ENCODE measurements at places on chromosomes 3 and 15.

GRCh38 chr3:152360966-152361365 is 92.2 kb downstream of the MBNL1 start:
- DNase-seq: no peak

DNA sequence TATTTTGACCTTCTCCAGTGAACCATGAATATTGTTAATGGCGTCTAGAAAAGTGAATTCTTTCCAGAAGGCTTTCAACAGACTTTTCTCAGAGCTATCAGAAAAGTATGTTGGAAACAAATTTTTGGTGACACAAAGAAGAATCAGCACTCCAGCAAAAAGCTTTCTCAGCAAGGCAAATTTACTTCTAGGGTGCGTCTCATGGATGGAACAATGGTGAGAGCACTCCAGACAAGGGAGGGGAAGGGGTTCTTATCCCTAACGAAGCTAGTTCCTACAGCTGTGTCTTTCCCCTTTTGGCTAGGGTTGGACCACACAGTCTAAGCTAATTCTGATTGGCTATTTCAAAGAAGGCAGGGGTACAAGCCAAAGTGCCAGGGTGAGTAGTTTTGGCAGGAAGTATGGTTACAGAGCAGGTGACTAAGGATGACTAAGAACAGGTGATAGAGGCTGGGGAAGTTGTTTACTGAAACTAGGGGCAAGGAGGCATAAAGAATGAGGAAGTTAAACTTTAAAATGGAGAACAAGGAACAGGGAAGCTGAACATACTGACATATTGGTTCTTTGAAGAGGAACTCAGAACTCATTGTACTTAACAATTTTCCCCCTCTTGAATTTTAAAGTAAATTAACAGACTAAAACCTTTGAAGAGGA is 959.8 kb downstream of the NAALADL2 start:
- no peak for DNase-seq

- no peak for DNase-seq
These were observed 50.3 kb upstream of the SNRK start for GRCh38 chr3:43236008-43236407.

GRCh38 chr3:96354742-96355141 is 459.7 kb upstream of the EPHA6 start:
- DNase-seq: no peak

DNA sequence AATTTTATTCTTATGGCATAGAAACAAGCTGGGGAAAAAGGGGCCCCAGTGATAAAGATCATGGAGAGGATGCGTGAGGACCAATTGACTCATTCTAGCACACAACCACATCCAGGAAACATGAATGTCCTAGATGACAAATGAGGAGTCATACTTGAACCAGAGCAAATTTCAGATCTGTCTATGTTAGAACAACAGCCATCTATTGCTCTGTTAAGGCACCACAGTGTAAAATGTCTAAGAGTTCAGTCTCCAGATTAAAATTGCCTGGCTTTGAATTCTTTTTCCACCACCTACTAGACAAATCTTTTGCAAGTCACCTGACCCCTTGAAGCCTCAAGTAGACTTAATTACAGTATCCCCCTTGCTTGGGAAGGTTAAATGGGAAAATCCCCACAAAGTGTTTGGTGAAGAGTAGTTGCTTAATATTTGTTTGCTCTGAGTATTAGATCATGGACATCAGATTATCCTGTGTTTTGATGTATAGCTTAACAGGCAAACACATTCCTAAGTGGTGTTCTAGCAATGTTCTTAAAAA is 258.7 kb upstream of the TGFBR2 start:
- no peak for DNase-seq

GRCh38 chr15:73212424-73212823 is 156.3 kb downstream of the HCN4 start:
- DNase-seq: no peak

DNA sequence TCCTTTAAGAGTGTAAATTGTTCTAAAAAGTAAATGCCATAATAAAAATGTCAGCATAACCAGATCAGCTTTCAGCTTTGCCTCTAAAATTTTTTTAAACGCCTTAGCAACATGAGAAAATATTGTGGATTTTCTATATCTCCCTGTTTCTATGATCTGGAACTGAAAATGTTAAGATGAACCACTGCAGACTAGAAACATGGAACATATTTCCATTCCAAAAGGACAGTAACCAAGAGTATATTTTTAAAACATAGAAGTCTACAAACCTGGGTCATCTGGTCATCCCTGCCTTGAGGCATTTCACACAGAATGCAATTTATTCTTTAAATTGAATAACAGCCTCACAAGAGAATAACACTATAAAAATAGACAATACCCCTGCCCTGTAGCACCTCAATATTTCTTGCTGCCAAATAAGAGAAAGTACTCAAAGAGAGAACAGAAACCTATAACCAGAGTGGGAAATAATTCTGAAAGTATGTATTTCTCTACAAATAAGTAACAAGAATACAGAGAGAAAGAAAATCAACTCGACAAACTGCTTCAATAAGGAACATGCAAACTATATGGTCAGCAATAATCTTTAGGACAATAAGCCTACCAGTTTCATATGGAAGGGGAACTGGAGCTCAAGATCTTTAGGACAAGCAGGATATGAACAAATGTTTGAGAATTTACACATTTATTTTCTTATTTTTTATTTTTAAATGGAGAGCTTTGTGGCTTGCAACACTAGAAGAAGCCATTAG is 949.0 kb downstream of the EPHA3 start:
- DNase-seq: no peak

- DNase-seq: no peak
These were observed 15.8 kb upstream of the ALDH1A3 start for GRCh38 chr15:100863796-100864267.

DNA sequence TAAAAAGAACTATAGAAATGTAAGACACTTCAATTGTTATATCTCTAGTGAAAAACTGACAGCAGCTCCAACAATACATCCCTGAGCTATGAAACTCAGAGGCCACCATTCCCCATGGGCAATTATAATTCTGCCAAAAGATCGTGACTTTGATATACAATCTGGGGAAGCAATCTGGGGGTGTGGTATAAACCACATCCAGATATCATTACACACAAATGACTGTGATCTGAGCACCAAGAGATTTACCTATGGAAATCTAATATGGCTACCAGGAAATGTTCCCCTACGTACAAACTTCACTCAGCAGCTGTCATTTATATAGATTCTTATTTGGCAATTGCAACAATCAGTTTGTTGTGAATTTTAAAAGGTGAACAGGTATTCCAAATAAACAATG is 110.3 kb downstream of the FRMD5 start:
- DNase-seq: no peak

DNA sequence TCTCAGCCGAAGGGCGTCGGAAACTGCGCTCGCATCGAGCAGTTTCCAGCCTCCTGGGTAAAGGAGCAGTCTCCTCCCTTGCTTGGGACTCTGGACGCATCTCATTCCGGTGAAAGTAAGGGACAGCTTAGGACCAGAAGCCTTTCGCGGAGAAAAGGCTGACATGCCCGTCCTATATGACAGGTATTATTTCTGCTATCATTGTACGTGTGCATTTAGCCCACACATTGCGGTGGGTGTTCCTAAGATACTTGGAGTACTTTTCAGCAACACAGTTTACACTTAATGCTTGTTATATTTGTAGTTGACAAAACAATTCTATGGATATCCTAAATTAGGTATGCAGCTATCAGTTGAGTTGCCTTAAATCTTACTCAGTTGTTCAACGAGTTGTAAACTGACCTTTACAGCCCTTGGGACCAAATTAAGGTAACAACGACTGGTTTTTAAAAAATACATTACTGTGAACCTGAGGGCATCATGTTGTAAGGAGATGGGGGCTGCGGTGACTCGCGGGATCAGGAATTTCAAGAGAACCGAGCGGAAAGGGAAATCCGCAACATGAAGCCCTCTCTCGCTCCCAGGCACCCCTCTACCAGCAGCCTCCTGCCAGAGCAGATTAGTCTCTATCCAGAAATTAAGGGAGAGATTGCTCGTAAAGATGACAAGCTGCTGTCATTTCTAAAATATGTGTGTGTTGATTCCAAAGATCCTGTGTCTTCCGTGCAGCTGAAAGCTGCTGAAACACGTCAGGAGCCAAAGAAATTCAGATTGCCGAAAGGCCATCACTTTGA is 632 bp upstream of the COPS2 start:
- no peak for DNase-seq

DNA sequence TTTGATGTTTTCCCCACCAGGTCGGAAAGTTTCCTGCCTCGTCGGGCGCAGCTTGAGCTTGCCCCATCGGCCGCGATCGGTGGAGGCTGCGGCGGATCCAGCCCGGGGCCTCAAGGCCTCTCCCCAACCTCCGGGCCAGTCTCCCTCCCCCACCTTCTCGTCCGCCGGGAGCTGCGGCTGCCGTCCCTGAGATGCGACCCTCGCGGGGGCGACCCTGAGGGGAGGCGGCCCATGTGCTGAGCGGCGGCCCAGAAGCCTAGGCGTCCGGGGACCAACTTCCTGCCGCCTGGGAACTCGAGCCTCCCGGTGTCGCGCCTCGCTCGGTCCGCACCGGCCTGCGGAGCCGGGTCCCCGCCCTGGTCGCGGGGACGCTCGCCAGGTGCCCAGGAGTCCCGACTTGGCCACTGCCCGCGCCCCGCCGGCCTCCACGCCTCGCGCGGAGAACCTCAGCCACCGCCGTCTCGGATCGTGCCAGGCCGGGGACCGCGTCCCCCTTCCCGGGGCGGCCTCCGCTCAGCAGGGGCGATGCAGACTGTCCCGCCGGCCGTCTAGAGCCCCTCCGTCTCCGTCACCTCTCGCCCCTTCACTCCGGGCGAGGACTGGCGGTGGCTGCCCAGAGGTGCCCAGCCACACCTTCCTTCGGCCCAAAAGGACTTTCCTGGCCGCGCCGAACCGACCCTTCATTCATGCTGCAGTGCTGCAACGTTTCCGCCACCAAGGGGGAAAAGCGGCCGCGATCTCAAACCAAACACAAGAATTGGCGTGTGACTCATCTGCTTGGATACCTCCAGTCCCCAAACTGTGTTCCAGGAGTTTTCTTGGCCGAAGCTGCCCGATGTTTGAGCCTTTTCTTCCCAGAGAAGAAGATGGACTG is 656 bp downstream of the SLMAP start:
- DNase-seq: peak; percentile 80

GRCh38 chr3:60307562-60308199 is 943.6 kb downstream of the FHIT start:
- no peak for DNase-seq

DNA sequence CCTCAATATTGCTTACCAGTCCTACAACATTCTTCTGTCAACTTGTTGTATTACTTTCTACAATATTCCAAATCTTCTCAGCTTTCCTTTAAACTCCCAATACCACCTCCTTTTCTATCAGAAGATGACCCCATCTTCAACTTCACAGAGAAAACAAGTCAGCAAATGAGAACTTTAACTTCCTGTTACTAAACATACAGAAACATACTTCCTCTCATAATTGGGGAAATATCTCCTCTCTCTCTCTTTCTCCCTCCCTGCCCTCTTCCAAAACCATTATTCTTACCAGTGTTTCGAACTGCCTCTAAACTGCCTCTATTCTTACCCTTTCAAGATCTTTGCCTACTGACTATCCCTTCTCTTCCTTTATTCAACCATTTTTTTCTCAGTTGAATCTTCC is 1.8 kb upstream of the SNAP23 start:
- DNase-seq: no peak

- DNase-seq: peak; percentile 68
These were observed 768 bp upstream of the SEMA5B start for GRCh38 chr3:123028233-123028828.

DNA sequence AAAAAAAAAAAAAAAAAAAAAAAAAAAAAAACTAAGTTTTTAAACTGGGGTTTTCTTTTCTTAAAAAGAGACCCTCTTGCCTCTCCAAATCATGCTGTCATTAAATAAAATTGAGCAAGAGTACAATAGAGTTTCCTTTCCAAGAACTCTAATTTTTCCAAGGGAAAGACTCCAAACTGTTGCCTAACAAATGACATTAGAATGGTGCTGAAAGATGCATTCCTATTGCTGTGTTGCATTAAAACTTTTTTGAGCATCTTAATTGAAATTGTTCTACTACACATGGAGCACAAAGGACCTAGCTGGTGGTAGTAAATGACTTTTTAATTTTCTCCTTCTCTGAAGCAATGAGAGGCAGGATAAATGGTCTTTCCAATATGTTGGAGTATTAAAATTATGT is 469.1 kb upstream of the ARHGEF26 start:
- no peak for DNase-seq

- no peak for DNase-seq
These were observed 245.3 kb downstream of the BBX start for GRCh38 chr3:107767897-107768605.

- DNase-seq: peak; percentile 63
These were observed 41.5 kb downstream of the HRH1 start for GRCh38 chr3:11195721-11196332.

- DNase-seq: no peak
These were observed 145.7 kb downstream of the EPHA6 start for GRCh38 chr3:96959901-96960641.

DNA sequence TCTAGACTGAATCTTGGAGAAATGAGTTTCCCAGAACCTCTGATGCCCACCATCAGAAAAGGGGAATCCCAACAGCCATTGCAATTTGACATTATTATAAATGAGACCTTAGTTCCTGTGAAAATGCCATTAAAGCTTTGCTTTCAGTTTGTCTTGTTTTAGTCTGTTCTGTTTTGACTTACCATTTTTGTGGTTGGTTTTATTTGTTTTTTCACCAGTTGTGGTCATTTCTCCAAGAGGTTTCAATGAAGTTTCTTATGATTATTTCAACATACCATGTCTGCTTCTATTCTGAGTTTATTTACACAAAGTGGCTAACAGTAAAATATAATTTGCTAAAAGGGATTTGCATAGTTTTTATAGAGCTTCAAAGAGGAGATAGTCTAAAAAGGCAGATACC is 175.0 kb upstream of the MCTP2 start:
- DNase-seq: no peak

DNA sequence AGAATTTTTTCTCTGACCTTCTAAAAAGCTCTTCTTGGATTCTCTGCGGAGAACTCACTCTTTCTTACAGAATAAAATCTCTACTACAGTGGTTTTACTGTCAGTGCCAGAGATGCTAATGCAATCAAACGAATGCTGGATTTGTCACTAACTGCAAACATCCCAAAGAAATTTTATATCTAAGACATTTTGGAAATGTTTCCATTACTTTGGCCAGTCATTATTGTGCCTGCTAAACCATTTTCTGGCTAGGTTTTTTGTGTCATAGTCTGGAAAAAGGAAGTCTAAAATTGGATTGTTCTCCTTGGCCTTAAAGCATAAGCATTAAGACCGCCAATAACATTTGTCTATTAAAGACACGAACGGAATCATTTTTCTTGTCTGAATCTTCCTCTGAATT is 54.0 kb downstream of the PLOD2 start:
- DNase-seq: no peak

DNA sequence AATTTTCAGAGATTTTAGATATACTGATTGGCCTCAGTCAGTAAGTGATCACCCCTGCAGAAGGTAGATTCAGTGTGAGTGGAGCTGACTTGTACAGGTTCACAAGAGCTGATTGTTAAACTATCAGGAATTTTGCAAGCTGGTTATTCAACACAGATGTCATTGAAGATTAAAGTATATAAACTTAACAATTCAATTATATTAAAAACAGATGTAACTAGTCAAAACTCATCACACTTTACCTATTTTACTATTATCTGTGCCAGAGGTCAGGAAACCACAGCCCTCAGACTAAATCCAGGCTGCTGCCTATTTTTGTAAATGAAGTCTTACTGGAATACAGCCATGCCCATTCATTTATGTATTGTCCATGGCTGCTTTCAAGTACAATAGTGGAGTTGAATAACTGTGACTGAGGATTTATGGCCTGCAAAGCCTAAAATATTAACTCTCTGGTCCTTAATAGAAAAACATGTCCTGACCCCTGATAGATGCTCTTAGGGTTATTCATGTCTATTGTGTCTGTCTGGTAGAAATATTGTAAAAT is 429.3 kb upstream of the PDZRN3 start:
- no peak for DNase-seq
